ENCODE measurements at places on chromosomes 3 and 15.

DNA sequence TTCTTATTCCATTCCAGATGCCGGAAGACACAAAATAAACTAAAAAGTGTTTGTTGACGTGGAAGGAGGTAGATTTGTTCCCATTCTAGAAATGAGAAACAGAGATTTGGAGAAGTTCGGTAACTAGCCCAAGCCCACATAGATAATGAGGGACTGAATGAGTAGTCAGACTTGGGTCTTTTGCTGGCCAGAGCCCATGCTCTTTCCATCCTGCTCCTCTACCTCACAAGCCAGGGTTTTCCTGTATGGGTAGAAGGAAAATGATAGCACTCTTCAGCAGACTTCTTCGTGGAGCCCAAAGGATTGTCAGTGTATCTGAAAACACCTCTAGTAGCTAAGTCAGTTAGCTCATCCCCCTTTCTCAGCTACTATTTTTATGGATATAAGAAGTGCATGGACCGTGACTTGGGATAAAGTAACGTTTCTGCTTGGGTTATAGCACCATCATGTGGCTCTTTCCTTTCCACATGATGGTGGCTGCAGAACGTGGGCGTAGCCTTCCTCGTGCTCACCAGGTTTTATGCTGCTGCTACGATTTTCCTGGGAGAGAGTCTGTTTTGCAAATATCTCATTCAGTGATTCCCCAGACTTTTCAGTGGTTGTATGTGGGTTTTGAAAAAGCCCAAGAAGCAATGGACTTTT, 84.6 kb downstream of the DGKG start:
- no peak for DNase-seq

GRCh38 chr3:6229778-6230410, 631.0 kb upstream of the GRM7 start:
- no peak for DNase-seq

DNA sequence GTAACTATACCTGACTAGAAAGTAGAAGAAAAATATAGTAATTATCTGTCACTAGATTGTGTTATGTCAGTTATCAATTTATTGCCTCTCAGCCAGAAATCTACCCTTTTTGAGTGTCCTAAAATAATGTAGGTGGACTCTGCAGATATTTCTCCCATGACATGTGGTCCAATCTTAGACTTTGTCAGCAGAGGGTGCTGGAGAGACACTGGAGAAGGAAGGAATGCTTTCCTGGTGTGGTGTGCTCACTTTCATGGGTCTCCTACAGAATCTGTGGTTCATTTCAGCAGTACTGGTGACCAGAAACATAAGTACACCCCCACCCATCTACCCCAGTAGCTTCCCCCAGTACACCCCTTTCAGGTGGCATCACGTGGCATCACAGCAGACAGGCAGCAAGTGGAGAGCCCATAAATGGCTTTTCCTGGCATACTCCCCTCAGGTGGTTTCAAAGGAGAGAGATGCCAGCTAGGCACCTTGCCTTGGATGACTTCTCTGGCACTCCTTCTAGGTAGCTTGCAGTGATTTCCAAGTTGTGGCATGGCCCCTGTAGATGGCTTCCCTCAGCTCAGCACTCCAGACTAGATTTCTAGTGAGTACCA, 114.7 kb downstream of the GADL1 start:
- DNase-seq, result peak; percentile 23

GRCh38 chr3:162770551-162770950, 1273.9 kb downstream of the OTOL1 start:
- no peak for DNase-seq

DNA sequence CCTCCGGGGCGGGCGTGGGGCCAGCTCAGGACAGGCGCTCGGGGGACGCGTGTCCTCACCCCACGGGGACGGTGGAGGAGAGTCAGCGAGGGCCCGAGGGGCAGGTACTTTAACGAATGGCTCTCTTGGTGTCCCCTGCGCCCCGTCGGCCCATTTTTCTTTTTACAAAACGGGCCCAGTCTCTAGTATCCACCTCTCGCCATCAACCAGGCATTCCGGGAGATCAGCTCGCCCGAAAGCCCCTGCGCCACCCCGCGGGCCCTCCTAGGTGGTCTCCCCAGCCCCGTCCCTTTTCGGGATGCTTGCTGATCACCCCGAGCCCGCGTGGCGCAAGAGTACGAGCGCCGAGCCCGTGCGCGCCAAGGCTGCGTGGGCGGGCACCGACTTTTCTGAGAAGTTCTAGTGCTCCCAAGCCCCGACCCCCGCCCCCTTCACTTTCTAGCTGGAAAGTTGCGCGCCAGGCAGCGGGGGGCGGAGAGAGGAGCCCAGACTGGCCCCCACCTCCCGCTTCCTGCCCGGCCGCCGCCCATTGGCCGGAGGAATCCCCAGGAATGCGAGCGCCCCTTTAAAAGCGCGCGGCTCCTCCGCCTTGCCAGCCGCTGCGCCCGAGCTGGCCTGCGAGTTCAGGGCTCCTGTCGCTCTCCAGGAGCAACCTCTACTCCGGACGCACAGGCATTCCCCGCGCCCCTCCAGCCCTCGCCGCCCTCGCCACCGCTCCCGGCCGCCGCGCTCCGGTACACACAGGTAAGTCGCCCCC, at the start of gene THBS1:
TSS of gene THBS1 (plus strand) at position 595 of the 757 bp plus-strand sequence. CDS start 779 bp downstream, outside the sequence.
- no peak for DNase-seq

DNA sequence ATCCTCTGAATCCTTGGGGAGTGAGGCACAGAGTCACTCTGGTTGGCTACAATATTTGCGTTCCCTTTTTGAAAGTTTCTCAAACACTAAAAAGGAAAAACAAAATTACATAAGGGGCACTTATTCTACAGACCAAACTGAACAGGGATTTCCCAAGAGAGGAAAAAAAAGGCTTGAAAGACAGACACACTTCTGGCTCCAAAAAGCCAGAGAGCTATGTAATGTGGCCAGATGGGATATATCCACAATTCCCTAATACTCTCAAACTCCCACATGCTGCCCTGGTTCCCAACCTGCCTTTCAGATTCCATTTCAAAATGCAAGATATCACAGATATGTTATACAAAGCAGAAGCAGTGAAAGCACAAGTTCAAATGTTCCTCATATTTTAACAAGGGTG, 1.6 kb downstream of the FRMD4B start:
- no peak for DNase-seq

GRCh38 chr3:145721815-145722214, 439.2 kb downstream of the PLOD2 start:
- DNase-seq, result no peak

- DNase-seq, result peak; percentile 12
Measured at GRCh38 chr3:76585794-76586392, 454.0 kb upstream of the ROBO2 start.

DNA sequence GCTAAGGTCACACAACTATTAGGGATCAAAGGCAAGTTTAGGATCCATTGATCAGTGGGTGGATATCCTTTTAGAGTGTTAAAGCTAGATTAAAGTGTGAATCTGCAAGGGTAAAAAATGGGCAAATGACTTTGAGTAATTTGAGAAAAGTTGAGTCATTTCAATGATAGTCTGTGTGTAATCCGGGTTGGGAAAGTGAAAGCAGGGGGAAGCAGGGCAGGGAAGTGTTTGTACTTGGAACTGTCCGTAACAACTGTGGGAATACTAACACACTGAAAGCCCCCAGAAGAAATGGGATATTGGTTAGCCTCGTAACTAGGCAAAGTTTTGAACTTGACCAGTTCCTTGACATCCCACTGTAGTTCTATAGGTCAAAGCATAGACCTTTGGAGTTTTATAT, 187.2 kb upstream of the SLITRK3 start:
- DNase-seq, result no peak

All from MV-4-11 (cell line).